PC-3 (cell line): ENCODE measurements at places on chromosomes 7 and 10. TPM values are rescaled to one million over a fixed set of nuclear protein-coding genes. Genes with fewer than 3 reads are reported as not detected.

GRCh38 chr10:102392306-102392705 is 3.2 kb upstream of the NFKB2 start:
- no peak for DNase-seq

DNA sequence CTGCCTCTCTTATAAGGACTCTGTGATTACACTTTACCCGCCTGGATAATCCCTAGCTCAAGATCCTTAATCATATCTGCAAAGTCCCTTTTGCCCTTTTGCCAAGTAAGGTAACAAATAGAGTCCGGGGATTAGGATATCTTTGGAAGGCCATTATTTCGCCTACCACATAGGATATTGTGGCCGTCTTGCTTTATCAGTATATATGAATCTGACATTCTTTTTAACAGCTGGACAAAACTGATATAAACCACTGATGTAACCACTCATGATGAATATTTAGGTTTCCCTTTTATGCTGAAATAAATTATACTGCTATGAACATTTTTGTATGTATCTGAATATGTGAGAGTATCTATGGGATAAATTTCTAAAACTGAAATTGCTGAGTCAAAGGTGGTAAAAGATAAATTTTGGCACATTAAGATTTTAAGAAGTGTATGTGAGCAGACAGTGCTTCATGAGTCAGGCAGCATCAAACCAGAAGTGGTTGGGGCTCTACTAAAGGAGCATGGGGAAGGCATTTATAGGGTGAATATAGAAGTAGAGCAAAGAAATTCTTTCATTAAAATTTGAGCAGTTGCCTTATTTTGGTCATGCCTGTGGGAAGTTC is 44.7 kb downstream of the AVL9 start:
- DNase-seq = no peak

GRCh38 chr10:119867317-119867716 is 5.3 kb downstream of the MCMBP start:
- DNase-seq = no peak

DNA sequence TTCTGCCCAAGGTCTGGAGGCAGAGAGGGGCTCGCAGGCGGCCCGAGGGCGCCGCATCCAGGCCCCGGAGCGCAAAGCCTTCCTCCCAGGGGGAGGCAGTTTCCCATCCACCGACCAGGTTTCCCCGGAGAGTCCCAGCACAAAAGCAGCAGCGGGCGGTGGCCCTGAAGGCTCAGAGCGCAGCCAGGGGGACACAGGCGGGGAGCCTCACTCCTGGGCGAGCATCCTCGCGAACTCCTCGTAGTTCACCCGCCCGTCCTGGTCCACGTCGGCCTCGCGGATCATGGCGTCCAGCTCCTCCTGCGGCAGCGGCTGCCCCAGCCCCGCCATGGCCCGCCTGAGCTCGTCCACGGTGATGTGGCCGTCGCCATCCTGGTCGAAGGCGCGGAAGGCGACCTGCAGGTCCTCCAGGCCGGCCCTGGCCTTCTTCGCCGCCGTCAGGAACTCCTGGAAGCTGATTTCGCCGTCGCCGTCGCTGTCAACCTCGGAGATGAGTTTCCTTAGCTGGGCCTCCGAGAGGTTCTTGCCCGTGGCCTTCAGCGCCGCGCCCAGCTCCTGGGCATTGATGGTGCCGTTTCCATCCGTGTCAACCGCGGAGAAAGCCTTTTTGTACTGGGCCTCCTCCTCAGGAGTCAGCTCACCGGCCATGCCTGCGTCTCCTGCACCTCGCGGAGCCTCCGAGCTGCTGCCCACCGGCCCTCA is 428 bp downstream of the CALML5 start:
- DNase-seq = no peak

GRCh38 chr7:40437498-40437897 is 302.7 kb downstream of the SUGCT start:
- DNase-seq = peak; percentile 92

GPR15LG gene
- not detected in 2 replicates for total RNA-seq

SPACDR gene
- total RNA-seq = 0.11 and 2.5 TPM in 2 replicates

FAM25G gene
- not detected in 2 replicates for total RNA-seq
